ENCODE measurements at places on chromosomes 1 and 21.
A peak's percentile ranks its signal among the peaks of the same experiment; 100 is the strongest.

DNA sequence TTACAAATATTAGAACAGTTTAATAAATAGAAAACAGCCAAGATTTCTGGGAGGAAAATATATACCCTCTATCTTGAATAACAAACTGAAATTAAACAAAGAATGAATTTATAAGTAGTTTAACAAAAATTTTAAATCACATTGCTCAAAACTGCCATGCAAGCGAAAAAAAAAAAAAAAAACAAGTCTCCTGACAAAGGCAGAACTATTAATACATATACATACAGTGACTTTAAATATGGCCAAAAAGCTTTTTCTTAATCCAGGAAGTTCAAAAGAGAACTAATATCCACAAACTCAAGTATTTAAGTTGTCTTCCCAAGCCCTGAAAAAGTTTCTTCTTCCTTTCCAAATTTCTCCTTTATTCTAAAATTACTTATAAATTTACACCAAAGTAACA, 63.5 kb upstream of the MUTYH start:
- DNase-seq = no peak

DNA sequence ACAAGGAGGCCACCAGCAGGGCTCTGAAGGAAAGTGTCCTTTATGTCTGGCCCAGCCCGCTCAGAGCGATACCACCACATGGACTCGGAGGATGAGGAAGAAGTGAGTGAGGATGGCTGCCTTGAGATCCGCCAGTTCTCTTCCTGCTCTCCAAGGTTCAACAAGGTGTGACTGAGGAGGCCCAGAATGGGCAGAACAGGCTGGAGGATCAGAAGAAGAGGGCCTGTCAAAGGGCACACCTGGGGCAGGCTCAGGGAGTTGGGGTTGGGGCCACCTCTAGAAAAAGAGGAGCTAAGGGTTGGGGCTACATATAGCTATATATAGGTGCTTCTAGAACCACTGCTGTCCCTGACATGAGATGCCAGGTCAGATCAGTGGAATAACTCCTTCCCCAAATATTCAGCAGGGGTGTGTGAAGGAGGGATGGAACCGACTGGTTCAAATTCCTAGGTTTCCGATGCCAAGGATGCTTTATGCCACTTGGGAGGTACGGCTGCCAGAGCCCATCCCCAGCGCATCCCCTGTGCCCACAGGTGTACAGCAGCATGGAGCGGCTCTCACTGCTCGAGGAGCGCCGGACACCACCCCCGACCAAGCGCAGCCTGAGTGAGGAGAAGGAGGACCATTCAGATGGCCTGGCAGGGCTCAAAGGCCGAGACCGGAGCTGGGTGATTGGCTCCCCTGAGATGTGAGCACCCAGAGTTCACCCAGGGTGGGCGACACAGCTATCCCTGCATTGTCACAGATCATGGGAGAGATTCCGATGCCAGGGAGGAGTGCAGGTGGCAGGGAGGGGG, 102.2 kb downstream of the PIK3R3 start:
- no peak for DNase-seq

DNA sequence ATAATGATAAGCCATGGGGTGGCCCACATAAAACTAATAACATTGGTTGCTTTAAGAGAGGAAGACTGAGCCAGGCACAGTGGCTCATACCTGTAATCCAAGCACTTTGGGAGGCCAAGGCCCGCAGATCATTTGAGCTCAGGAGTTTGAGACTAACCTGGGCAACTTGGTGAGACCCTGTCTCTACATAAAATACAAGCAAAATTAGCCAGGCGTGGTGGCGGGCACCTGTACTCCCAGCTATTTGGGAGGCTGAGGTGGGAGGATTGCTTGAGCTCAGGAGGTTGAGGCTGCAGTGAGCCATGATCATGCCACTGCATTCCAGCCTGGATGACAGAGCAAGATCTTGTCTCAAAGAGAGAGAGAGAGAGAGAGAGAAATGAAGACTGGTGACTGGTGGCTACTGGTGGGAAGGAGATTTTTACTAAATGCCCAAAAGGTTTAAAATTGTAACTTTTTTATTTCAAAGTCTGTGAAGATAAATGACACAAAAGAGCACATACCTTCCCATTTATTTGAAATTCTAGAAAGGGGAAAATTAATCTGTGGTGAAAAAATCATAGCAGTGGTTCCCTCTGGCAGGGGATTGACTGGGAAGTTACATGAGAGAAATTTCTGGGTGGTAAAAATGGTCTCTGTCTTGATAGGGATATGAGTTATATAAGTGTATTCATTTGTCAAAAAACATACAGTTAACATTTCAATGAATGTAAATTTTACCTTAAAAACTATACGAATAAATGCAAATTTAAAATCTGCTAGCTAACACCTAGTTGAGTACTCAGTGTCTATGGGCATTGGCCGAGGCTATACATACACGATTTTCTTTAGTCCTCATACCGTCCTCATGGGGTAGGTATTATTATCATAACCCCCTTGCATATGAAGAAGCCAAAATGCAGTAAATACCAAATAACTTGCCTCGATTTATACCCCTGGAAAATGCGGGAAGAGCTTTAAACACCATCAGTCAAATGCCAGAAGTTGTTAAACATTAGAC, 2.2 kb upstream of the NBPF1 start:
- DNase-seq = no peak

GRCh38 chr1:172125812-172126430, 284.6 kb downstream of the DNM3 start:
- no peak for DNase-seq

DNA sequence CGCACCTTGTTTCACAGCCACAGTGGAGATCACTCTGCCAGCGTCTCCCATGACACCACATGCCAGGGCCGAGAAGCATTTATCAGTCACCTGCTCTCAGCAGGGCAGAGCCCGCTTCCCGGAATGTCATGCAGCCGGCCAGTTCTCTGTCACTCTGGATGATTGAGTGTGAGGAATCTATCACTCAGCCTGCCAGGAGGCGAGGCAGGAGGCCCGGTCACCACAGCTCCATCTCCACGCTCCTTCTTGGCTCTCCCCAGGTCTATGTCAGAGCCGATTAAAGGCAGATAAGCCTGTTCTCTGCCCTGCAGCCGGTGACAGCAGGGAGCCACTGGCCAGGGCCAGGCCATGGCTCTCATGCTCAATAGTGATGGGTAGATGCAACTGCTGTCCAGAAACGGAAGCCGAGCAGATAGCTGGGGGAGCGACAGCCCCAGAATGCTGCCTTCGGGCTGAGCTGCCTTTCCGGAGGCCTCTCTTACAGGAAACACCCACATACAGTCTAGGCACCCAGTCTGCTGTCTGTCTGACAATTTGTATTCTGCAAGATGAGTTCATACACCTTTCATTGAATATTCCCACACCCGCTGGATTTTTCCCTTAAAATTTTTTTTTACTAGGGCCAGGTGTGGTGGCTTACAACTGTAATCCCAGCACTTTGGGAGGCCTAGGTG, 64.1 kb downstream of the ACTL8 start:
- DNase-seq = no peak

DNA sequence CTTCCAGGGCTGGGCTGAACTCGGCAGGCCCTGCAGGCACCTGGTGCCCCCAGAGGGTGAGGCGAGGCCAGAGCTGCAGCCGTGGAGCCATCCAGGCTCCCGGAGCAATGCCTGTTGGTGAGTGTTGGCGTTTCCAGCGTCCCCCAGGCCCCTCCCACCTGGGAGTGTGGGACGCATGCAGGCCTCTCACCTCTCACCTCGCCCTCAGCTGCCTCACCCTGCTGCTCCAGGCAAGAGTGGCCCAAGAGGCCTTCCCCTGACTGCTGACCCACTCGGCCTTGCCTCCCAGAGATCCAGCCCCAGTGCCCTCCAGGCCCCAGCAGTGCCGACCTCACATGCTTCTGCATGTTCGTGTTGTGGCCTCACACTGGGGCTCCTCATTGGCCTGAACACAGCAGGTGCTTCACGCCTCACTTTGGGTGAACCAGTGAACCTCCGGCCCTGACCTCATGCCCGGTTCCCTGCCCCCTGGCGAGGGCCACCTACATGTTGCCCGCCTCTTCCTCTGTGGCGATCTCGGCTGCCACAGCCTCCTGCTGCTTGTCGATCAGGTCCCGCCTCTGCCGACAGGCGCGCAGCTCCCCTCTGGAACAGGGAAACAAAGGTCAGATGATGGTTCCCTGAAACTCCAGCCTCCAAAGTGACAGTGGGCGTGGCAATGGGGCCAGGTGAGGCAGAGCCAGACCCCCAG, 17.0 kb downstream of the CFAP74 start:
- no peak for DNase-seq

GRCh38 chr1:117659550-117660270, 53.9 kb downstream of the TENT5C start:
- DNase-seq = no peak

DNA sequence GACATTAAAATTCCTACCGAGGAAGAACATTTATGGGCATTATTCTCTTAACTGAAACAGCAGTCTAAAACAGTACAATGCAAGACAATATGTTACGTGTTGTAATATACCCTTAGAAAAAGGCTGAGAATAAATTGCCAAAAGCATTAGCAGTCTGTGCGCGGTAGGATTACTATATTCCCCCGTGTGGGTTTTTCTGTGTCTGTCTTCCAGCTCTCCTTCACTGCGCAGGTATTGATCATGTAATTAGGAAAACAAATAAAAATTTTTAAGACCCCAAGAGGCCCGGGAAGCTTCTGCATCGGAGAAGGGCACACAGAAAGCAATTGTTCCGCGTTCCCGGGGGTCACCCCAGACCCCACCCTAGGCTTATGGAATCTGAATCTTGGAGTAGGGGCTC, 68.8 kb downstream of the FBXO2 start:
- no peak for DNase-seq

- no peak for DNase-seq
Observed at GRCh38 chr21:25115021-25115420, 492.3 kb downstream of the MRPL39 start.

DNA sequence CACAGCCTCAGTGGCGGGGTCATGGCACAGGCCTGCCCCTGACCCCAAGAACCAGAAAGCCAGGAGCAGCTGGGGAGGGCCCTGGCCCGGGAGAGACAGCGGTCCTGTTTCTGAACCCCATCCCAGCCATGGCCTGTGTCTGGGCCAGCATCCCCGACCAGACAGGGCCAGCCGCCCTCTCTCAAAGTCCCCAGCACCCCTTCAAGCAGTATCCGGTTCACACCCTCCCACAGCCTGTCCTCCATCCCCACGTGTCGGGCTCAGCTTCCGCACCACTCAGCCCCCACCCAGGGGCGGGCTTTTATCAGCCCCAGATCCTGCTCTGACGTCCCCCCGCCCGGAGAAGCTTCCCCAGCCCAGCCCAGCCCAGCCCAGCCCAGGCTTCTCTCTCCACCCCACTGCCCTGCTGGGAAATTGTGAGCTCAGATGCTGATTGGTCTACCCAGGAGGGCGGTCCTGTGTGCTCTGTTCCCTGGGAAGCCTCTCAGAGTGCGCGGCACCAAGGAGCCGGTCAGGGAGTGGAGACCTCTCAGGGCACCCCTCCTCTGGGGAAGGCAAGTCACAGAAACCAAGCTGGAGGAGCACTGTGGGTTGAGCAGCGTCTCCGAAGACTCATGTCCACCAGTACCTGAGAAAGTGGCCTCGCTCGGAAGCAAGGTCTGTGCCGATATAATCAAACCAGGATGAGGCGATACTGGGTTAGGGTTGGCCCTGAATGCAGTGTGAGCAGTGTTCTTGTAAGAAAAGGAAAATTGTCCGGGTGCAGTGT, 4.7 kb upstream of the FAAP20 start:
- DNase-seq = peak; percentile 49

Data from Karpas-422 (cell line).